ENCODE measurements at places on chromosomes 1 and 21.
A peak's percentile ranks its signal among the peaks of the same experiment; 100 is the strongest.

DNA sequence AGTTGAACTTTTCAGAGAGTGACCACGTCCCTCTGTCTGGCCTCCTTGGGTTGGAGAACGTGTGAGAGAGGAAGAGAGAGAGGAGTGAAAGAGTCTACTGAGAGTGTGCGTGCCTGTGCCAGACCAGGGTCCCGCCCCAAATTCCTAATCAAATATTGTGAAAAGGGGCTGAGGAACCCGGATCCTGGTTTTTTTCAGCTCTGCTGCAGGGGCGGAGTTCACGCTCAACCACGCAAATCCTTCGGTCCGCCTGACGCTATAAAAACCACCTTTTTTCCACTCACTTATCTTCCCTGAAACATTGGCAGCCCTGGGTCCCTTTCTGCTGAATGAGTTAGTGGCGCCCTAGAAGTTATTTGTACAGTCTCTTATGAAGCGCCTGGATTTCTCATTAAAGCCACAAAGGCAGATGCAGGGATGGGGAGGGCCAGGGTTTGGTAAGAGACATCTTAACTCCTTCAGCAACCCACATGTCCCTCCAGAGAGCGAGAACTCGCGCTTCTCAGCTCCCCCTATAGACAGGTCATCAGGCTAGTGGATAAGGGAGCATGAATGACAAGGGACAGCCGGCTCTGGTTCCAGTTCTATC lies at the start of gene FMOD:
TSS of gene FMOD (minus strand) at position 86 of the 589 bp plus-strand sequence. CDS start 2,852 bp downstream, outside the sequence.
- DNase-seq = no peak

GRCh38 chr1:152449661-152450060 lies 35.6 kb upstream of the CRNN start:
- DNase-seq = no peak

DNA sequence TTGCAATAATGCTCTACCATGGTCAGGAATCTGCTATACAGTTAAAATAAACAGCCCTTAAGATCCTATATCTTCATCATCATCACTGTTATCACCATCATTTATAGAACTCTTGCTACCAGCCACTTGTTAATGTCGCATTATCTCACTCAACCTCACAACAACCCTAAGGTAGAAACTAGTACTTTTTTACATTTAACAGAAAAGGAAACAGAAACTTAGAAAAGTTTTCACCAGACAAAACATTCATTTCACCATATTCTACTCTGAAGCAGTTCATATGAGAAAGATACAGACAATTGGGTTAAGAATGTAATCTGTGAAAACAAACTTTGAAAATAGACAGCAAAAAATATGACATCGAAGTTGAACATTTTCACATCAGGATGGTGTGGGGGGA lies 262.6 kb downstream of the ATG4C start:
- DNase-seq = no peak

DNA sequence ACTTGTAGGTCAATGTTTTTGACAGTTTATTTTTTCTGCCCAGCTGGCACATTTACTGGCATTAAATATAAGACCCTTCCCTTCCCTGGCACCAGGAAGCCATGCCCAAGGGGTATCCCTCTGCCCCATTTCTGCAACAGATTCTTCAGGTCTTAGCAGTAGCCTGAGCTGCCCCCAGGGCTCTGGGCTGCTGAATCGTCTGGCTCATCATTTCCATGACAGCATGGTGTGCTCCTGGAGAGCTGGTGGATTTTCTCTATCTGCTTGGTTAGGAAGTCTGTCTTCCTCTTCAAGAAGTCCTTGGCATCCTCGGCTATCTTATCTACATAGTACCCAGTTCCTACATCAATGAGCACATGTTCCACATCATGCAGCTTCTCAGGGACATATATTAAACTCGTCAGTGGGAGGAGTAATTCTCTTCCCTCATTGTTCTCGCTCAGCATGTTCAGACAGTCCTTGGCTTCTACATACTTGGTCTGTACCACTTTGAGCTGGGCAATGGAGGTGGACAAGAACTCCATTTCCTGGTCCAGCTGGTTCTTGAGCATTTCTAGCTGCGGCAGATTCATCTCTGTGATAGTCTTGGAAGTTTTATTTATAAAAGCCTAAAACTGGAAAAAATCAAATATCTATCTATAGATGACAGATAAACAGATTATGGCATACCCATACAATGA lies 23.5 kb downstream of the MIA3 start:
- no peak for DNase-seq

DNA sequence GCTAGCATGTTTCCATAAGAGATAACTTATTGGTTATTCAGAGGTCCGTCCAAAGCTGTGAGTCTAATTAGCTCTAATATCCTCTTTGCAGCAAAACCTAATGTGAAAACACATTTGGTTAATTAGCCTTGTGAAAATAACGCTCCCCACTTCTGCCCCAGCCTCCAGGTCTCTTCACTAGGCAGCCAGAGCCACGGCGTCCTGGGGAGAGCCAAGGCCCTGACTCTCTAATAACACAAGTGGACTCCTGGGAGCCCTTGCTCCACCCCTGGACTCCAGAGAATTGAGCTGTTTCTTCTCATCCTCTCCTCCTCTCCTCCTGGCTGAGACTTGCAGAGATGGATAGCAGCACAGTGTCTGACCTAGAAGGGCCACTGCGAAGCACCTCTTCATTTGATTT lies 78.8 kb downstream of the CCDC185 start:
- no peak for DNase-seq

DNA sequence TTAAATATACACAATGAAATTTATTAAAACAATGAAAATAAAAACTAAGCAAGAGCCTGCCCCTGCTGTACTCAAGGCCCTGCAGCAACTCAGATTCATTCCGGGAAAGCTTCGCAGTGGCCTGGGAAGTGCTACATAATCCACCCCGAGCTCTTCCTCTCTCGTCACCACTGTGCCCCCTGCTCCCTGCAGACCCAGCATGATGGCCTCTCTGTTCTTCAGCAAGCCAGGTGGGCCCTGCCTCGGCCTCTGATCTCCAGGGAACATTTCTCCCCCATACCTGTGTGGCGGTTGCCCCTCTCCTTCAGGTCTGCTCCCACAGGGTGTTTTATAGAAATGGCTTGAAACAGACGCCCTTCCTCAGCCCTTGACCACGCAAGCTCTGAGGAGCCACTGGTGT lies 10.6 kb downstream of the RNF187 start:
- DNase-seq = no peak

GRCh38 chr21:37983336-37984095 lies 67.3 kb upstream of the KCNJ6 start:
- DNase-seq = no peak

DNA sequence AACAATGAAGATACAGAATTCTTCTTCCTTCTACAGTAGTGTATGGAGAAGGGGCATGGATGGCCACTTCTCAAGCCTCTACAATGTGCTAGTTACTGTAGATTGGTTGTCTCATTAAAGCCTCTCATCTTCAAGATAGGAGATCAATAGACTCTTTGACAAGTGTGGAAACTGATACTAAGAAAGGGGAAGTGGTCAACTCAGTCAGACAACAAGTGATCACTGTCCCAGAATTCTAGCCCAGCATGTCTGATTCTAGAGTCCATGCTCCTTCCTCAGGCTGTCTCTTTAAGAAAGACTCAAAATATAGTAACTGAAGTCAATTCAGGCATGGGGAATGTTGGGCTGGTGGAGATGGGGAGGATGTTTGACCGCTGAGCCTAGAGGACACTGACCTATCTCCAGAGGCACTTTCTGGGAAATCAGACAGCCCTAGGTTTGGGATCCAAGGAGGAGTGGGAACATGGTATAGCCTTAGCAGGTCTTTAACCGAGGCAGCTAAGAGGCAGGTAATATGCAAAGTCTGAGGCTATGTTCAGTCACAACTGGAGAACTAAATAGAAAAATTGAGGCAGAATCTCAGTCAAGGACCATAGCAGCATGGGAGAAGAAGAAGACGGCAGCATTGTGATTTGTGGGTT lies 39.3 kb upstream of the EYA3 start:
- DNase-seq = no peak

- no peak for DNase-seq
These were observed 3.8 kb downstream of the NT5C1A start for GRCh38 chr1:39668111-39668510.

- no peak for DNase-seq
These were observed 77.0 kb downstream of the MORN1 start for GRCh38 chr1:2314273-2314802.

GRCh38 chr1:229342656-229343569 lies at the start of gene CCSAP:
Gene CCSAP (minus strand): TSS chr1:229343047. CDS start chr1:229342465, 582 bp downstream.
- DNase-seq = peak; percentile 58

GRCh38 chr1:156898161-156898566 lies 4.6 kb downstream of the PEAR1 start:
- no peak for DNase-seq

GRCh38 chr1:12756768-12757413 lies 10.9 kb downstream of the CFAP107 start:
- DNase-seq = no peak

DNA sequence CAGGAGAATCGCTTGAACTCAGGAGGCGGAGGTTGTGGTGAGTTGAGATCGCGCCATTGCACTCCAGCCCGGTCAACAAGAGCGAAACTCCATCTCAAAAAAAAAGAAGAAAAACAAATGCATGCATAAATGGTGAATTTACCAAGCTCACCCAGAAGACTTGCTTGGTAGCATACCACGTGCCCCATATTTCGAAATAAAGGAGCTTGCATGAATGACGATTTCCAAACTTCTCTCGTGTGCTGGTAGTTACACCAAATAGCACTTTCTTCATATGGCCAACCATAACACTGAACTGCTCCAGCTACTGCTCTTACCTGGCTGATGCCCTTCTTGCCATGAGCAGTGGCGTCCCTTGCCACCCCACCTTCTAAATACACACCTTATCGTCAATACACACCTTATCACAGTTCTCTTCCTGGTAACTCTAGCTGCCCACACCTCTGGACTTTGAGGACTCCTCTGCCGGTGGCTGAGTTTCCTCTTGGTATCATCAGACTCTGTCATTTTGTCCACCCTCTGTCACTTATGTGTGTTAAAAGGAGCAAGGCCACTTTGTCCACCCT lies 2.8 kb downstream of the DOP1B start:
- no peak for DNase-seq

- no peak for DNase-seq
These were observed 45.4 kb downstream of the GRHL3 start for GRCh38 chr1:24364605-24364974.

GRCh38 chr1:235663628-235664027 lies 14.0 kb upstream of the GNG4 start:
- no peak for DNase-seq

DNA sequence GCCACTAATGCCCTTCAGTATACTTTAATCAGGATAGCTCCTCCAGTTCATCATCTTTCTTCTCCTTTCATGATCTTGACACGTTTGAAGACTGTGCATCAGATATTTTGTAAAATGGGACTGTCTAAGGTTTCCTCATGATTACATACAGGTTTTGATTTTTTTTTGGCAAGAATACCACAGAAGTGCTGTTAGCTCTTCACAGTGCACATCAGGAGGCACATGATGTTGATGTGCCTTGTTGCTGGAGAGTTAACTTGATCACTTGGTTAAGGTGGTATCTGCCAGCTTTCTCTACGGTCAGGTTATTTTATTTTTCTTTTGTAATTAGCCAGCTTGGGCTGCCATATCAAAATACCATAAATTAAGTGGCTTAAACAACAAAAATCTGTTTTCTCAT lies 128.6 kb upstream of the IVNS1ABP start:
- DNase-seq = no peak

DNA sequence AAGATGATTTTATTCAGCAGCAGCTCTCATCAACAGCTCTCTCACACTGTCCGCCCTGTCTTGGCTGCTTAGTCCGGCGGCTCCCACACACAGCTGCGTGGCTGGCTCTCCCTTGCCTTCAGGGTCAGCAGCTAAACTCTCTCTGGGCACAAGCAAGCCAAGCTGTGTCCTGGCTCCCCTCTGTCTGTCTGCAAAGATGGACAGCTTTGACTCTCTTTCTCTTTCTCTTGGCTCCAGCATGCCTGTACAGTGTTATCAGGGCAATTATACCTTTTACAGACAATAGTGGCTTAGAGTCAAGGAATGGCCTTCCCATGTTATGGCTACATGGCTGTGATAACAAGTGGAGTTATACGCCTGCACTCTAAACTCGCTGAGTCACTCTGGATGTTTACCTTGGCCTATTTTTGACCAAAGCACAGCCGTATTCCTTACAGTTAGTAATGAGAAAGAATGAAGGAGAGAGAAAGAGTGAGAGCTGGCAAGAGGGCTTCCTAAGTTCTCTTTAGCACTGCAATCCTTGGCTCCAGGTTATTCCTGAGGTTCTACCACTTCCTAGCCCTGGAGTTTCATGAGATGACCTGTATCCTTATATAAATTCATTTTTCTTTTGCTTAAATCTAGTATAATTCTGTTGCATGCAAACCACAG lies 59.9 kb upstream of the ZSWIM5 start:
- no peak for DNase-seq

GRCh38 chr1:220573836-220574235 lies 45.9 kb downstream of the MARK1 start:
- no peak for DNase-seq

DNA sequence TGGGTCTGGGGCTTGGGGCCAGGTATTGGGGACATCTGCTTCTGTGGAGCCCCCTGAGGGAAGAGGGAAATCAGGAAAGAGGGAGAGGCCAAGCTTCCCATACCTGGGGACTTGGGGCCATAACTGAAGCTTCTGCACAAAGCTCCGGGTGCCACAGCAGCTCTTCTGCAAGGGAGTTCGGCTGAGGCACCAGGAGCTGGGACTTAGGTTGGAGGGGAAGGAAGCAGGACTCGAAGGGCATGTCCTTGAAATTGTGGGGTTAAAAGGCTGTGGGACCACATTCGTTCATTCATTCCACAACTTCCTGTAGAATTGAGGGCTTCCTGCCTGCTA lies 1.7 kb upstream of the EPS8L3 start:
- DNase-seq = no peak

GRCh38 chr1:230149751-230150584 lies 82.9 kb downstream of the GALNT2 start:
- no peak for DNase-seq

- no peak for DNase-seq
These were observed 67.5 kb downstream of the KCND3 start for GRCh38 chr1:111921948-111922347.

DNA sequence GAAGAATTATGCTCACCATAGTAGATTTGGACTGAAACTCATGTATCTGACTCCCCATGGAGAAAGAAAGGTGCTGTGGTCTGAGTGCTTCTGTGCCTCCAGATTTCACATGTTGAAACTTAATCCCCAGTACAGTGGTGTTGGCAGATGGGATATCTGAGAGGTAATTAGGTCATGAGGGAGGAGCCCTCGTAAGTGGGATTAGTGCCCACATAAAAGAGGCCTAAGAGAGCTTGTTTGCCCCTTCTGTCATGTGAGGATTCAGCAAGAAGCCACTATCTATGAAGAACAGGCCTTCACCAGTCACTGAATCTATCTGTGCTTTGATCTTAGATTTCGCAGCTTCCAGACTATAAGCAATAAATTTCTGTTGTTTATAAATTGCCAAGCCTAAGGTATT lies 150.1 kb downstream of the PLPP3 start:
- DNase-seq = no peak

GRCh38 chr1:208216062-208216461 lies 28.1 kb downstream of the PLXNA2 start:
- no peak for DNase-seq

Measured in stimulated activated CD4-positive, alpha-beta T cell treated with anti-CD3 and anti-CD28 coated beads, Interleukin-4, amount 100 ng/mL, for 4 hours (primary cell).